ENCODE measurements at places on chromosomes 5 and 9. TPM values are rescaled to one million over a fixed set of nuclear protein-coding genes. Genes with fewer than 3 reads are reported as not detected.

DNA sequence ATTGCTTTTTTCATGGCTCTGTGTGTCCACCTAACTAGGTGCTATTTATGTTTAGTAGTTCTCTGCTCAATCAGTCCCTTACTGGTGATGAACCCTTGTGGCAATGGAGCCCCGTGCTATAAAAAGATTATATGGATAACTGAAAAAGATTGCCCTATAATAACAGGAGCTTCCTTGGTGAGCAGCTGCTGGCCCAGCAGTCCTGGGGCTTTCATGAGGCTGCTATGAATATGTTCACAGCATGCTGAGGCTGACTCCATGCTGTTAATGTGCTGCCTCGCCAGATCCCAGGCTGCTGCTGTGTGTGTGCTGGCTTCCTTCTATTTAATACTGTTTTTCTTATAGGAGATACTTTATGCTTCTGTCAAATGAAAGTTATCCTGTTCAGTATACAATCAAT, 357.5 kb downstream of the TAF11L14 start:
- DNase-seq, result no peak

GRCh38 chr9:108271236-108271635, 584.5 kb downstream of the ACTL7B start:
- DNase-seq, result no peak

CDKN2B gene
- total RNA-seq, result 2.3 TPM

GDA gene
- total RNA-seq, result 2.9 TPM
